ENCODE measurements at places on chromosomes 2 and 18.

GRCh38 chr2:205171261-205171940 is 510.9 kb upstream of the NRP2 start:
- no peak for DNase-seq

GRCh38 chr18:9961041-9961440 is 47.2 kb downstream of the VAPA start:
- no peak for DNase-seq

DNA sequence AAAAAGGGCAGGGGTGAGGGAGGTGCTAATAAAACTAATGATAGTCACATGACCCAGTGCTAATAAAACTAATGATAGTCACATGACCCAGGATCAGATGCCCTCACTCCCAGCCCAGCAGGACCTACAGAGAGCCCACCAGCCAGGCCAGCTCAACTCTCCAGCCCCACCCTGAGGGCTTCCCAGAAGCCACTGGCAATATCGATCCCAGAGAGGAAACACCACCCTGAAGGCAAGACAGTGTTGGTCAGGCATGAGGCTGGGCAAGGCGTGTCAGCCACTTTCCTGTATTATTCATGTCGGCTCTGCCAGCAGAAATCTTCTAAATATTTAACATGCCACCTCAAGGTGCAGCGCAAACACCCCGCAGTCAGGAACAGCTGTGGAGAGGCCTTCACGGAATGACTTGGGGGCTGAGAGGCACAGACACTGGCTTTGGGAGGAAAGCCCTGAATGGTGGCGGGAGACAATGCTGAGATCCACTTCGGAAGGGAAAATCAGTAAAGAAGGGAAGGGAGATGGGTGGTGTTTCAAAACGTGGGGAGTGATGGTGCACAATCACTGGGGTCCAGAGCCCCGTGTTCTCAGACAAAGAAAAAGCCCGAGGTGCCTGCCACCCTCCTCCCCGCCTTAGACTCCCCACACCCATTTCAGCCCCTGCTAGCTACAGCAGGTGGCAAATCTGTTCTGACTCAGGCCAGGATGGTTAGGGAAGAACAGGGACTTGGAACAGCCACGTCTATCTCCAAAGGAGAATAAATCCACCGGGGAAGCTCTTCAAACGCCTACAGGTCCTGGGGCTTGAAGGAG is 1.4 kb downstream of the REEP1 start:
- DNase-seq = no peak

DNA sequence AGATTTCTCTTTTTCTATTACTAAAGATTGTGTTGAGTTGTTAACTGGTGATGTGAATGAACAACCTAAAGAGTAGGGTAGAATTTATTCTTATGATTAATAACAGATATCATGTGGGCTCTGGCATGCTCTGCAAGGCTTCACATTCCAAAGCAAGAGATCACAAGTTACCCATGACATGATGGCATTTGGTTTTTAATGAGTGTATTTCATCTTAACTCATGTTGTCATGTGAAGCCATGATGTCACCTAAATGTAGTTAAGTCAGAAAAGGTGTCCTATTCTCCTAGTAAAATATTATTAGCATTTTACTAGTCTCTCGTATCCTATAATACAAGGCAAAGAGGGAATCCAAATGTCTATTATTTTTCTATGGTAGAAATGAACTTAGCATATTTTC is 678.0 kb downstream of the ARHGAP15 start:
- no peak for DNase-seq
